ENCODE measurements at places on chromosomes 1 and 21. TPM values are rescaled to one million over a fixed set of nuclear protein-coding genes. Genes with fewer than 3 reads are reported as not detected.

GRCh38 chr1:18642278-18643095, 11.8 kb downstream of the PAX7 start:
- ATAC-seq, result no peak

GRCh38 chr1:202462342-202463076, 114.0 kb downstream of the PPP1R12B start:
- ATAC-seq, result no peak

- peak; percentile 56 for ATAC-seq
These were observed 125.2 kb upstream of the PTBP2 start for GRCh38 chr1:96596226-96596922.

DNA sequence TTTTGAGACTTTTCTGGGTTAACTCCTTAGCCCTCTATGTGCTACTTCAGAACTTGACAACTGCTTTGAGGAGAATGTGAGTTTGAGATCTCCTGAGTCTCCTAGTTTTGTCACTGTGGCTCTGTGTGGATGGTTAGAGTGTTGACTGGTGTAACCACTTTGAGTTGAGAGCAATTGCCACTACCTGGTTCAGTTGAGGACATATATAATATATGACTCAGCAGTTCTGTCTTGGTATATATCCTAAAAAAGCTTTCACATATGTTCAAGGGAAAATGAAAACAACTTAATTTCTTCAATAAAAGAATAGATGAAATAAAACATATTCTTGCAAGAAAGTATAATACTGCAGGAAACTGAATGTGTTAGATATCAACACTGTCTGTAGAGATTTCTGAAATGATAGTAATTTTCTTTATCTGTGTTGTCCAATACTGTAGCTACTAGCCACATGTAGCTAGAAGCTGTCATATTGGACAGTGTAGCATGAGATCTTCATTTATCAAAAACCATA, 96.7 kb upstream of the QSOX1 start:
- ATAC-seq, result no peak

- no peak for ATAC-seq
These were observed 11.4 kb downstream of the SLC5A9 start for GRCh38 chr1:48233666-48234485.

- no peak for ATAC-seq
These were observed 63.3 kb upstream of the PTGFR start for GRCh38 chr1:78427506-78427905.

- ATAC-seq, result no peak
These were observed 561.2 kb downstream of the KIF26B start for GRCh38 chr1:245715970-245716369.

- ATAC-seq, result peak; percentile 76
These were observed 39.1 kb downstream of the NIPAL3 start for GRCh38 chr1:24454673-24455072.

- ATAC-seq, result no peak
These were observed 37.2 kb upstream of the SIM2 start for GRCh38 chr21:36661511-36662309.

DNA sequence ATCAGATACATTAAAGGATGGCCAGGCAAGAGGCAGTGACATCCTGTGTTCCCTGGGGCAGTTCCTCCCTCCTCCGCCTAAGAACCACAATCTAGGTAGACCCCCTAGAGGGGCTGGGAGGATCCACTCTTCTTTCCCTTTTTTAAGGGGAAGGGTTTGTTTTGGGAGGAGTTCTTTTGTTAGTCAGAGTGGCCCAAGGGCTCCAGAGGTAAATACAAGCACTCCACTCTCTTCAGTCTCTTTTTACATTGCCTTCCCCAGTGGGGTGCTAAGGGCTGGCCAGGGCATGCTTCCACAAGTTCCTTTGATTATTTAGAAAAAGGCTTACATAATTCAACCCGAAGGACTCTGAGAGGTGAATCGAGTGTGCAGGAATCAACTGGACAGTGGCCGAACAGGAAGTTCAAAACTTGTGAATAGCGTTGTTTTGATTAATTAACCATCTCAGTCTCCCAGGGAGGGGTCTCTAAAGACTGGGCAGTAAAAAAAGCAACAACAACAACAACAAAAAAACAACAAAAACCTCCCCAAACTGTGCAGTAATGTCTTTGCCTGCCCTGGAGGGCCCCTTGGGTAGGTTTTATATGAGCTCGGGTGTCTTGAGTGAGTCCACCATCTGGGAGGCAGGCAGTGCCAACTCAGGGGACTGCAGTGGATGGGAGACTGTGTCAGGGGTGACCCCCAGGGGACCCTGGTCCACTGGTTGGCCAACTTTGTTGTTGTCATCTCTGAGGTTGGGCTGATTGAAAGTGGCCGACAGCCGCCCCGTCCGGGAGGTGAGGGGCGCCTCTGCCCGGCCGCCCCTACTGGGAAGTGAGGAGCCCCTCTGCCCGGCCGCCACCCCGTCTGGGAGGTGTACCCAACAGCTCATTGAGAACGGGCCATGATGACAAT, 33.2 kb upstream of the ENO1 start:
- no peak for ATAC-seq

DNA sequence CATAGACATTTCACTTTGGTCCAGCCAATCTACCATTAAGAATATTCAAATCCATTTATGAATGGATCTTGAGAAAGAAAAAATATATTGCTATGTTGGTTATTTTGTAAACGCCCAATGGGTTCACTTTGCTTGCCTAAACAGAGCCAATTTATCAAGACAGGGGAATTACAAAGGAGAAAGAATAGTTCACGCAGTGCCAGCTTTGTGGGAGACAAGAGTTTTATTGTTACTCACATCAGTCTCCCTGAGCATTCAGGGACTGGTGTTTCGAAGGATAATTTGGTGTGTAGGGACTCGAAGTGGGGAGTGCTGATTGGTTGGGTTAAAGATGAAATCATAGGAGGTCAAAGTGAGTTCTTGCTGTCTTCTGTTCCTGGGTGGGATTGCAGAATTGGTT, 135.3 kb downstream of the GABPA start:
- ATAC-seq, result no peak

DNA sequence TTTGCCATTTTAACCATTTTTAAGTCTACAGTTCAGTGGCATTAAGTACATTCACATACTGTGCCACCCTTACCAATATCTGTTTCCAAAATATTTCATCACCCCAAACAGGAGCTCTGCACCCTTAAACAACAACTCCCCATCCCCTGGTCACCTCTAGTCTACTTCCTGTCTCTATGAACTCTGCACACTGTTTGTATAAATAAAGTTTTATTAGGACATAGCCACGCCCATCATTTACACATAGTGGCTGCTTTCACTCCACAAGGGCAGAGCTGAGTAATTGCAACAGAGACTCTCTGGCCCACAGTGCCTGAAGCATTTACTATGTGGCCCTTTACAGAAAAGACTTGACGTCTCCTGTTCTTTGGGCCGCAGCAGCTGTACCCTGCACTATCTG, 30.1 kb downstream of the KCNAB2 start:
- ATAC-seq, result no peak

DNA sequence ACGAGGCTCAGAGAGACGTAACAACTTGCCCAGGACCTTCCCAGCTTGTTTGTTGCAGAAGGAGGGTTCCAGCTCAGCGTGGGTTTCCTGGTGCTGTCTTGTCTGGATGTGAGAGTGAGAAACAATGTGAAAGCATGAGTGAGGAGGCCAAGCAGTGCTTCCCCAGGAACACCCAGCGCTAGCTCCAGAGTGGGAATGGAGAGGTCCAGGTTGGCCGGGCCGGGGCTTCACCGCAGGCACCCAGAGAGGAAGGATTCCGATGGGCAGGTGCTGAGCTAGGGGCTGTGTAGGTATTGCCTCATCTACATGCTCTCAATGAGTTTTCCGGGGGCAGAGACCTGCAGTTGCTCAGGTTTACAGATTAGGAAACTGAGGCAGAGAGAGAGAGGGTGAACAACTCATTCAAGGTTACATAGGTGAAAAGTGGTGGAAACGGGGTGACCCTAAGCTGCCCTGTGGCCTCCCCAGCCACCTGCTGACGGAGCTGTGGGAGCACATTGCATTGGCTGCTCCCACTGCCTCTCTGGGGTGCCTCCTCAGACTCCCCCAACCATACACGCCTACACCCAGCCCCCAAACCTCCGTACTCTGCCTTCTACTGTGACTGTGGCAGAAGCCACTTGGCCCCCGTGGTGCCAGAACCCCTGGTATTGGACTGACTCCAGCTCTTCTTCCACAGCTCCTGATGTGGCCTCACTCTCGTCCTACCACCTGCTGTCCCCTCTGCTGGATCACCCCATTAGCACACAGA, 51.2 kb downstream of the B3GALT5 start:
- no peak for ATAC-seq

DNA sequence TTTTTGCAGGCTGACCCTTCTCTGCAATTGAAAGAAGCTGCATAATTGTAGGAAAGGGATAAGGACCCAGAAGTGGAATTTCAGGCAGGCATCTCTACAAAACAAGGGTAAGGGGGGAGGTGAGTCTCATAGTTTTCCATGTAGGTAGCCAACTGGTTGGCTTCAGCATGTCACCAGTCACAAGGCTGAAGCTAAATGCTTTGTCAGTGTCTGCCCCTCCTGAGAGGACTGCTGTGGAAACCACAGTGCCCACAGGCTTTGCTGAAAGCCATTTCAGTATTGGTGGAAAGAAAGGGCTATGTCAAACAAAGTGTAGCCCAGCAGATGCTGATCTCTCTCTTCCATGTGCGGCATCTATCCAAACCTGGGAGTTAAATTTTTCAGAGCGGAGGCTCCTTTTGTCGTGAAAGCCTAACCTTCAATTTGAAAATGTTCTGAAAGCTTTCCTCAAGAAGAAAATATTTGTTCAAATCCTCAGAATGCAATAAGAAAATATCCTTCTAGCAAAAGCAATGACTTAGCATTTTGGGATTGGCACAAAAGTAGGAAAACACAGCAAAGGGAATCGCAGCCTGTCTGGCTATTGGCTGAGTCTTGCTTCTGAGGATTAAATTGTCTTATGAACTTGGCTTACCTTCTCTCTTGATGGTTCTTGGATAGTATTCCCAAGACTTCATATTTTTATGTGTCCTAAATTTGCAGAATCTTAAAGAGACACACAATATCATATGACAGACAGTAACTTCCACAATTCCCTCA, 591.7 kb downstream of the PLPP3 start:
- ATAC-seq, result no peak

DNA sequence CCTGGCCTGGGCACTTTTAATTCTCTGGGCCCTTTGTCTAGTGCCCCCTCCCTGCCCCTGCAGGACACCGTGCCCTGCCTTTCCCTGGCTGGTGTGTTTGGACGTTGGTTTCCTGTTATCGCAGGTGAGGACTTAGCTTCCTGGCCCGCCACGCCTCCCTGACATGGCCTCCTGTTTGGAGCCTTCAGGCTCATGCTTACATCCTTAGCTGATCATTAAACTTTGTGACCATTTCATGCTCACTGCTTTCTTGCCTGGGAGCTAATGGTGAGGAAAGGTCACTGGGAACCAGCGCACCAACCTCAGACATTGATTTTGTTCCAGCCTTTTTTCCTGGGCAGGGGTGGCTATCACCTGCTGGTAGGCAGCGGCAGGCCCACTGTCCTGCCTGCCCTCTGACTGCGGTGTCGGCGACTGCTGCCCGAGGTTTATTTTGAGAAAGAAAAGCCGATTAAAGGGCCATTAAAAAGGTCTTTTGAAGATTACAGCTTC, 3.7 kb downstream of the PFKL start:
- ATAC-seq, result no peak

GRCh38 chr1:192547501-192547900, 28.1 kb upstream of the RGS1 start:
- ATAC-seq, result no peak

DNA sequence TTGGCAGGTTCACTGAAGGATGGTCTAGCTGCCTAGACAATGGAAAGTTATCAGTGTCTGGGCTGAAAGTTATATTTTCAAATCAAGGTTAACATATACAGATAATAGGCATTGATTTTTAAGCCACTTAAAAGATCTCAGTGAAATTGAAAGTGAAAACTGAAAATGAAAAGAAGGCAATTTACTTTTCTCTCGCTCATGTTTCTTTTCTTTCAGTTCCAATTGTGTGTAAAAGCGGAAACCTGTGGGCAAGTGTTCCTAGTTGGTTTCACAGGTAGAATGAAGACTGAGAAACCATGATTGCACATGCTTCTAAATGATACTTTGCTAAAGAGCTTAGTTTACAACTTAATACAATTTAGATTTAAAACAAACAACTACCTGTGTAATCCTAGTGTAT, 383.7 kb downstream of the ZP4 start:
- ATAC-seq, result peak; percentile 80

The RPTN gene
- not detected for total RNA-seq

The C1orf87 gene
- not detected for total RNA-seq

The CTSE gene
- total RNA-seq, result not detected

The NBPF1 gene
- 6.8 TPM for total RNA-seq

The S100A16 gene
- total RNA-seq, result not detected

The ZYG11A gene
- 0.13 TPM for total RNA-seq
